ENCODE measurements at places on chromosomes 13 and 19.

- no peak for DNase-seq
Observed at GRCh38 chr13:30165796-30166195, 141.6 kb downstream of the KATNAL1 start.

DNA sequence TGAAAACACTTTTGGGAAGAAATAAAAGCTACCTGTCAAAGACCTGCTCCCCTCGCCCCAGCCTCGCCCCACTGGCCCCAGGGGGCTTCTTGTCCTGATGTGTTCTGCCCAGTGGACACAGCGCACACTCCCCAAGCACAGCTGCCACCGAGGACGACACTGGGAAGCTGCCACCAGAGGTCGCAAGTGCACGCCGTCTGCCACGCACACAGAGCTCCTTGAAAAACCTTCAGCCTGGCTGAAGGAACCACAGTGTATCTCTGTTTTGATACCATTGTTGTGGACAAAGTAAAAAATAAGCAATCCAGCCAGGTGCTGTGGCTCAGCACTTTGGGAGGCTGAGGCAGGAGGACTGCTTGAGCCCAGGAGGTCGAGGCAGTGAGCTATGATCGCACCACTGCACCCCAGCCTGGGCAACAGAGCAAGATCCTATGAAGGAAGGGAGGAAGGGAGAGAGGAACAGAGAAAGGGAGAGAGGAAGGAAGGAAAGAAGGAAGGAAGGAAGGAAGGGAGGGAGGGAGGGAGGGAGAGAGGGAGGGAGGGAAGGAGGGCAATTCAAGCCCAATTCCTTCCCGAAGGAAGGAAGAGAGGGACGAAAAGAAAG, 57.3 kb downstream of the CEBPG start:
- peak; percentile 53 for DNase-seq

DNA sequence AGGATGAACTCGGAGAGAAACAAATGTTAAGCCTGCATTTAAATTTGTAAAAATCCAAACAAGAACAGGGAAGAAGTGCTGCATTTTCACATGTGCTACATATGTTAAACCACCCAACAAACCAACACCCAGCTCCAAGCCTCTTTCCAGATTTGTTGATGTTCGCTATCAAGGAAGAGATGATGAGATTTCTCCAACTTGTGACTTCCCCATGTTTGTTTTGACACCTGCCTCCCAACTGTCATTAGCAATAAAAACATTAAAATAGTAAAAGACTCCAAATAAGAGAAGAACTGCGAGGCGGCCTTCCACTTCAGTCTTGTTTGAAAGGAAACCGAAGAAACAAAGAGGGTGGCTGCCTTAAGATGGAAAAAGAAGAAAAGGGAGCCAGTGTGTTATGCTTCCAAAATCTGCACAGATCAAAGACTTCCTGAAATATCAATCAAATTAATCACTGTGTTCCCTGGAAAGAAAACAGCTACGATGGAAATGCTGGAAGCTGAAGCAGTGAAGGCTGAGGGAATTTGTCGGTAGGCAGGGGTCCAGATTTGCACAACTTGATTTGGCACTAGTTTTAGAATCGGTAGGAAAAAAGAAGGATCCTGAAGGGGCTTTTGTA, 14.0 kb upstream of the GGACT start:
- DNase-seq, result no peak

DNA sequence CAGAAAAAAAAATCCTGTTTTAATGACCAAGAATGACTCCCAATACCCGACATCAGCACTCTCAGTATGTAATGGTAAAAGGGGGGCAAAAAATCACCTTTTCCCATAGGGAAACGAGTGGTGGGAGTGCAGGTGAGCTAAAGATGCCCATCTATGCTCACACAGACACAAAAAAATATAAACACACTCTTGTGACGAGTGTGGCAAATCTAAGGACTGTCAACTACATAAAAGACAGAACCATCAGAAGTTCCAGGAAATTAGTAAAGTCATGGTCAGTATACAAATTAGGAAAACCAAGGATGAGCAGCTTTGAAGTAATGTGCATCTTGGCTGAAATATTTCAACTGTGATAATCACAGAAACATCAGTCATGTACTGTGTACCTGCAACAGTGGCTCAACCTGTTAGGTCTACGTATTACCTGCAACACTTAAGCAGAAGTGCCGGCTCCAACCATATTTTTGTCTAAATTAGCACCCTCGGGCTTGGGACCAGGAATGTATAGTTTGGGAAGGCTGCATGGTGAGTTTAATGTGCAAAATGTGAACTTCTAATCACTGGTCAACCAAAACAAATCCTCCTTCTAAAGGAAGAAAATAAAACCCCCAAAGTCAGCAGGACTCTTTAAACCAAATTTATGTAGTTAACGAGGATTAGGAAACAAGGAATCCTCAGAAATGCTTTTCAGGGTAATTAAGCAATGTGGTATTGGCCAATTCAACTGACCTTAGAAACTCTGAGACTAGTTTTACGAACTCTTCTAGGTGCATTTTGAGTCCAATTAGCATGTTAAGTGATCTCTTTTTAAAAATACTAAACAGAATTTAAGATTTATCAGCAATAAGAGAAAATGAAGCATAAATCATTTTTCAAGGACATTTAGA, 24.3 kb downstream of the ANKRD10 start:
- DNase-seq, result no peak

GRCh38 chr13:49220856-49221589, 885 bp downstream of the MLNR start:
- DNase-seq, result no peak

GRCh38 chr13:51758691-51759090, 45.3 kb downstream of the DHRS12 start:
- DNase-seq, result no peak

- DNase-seq, result no peak
Observed at GRCh38 chr13:23320926-23321534, 112.5 kb downstream of the SACS start.

DNA sequence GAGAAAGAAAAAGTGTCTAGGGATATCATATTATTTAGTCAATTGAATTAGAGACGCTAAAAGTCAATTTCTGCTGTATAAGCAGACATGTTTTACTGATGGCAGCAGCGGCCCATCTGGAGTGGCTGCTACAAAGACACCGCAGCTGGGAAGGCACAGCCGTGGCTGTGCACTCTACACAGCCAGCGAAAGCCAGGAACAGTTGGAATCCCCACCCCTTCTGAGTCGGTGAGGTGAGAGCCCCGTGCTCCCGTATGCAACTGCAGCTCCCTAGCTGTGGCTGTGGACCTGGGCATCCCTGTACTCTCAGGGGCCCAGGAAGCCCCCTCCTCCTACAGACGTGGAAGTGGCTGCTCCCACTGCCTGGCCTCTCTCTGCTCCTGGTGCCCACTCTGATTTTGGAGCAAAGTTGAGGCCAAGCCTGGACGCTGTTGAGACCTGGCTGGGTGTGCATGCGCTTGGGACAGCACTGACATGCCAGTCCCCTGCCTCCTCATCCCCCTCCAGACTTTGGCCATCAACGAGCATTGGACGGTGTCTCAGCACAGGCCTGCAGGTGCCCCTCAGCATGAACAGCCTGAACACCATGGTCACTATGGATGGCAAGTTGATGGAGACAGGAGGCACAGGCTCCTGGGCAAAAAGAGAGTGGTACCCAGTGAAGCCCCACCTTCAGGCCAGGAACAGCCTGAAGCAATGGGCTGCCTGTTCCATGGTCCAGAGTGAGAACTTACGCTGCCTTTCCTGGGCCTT, 944.0 kb upstream of the MIR17HG start:
- no peak for DNase-seq

GRCh38 chr13:97335488-97336134, 98.4 kb upstream of the RAP2A start:
- no peak for DNase-seq

DNA sequence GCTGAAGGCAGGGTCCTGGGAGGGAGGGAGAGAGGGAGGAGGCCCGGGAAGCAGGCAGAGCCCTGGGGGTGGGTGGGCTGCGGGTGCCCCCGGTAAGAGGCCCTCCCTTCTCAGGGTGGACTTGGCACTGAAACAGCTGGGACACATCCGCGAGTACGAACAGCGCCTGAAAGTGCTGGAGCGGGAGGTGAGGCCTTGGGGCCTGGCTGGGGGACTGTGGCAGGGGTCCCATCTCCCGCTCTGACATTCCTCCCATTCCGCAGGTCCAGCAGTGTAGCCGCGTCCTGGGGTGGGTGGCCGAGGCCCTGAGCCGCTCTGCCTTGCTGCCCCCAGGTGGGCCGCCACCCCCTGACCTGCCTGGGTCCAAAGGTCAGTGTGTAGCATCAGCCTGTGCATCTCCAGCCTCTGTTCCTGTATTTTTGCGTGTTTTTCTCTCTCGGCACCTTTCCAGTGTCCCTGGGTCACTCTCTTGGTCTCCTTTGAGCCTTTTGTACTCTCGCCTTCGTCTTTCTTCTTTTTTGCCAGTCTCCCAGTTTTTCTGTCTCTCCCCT, 53.4 kb downstream of the TRPM4 start:
- no peak for DNase-seq

- DNase-seq, result no peak
Observed at GRCh38 chr13:112895521-112896465, 73.2 kb upstream of the MCF2L start.

DNA sequence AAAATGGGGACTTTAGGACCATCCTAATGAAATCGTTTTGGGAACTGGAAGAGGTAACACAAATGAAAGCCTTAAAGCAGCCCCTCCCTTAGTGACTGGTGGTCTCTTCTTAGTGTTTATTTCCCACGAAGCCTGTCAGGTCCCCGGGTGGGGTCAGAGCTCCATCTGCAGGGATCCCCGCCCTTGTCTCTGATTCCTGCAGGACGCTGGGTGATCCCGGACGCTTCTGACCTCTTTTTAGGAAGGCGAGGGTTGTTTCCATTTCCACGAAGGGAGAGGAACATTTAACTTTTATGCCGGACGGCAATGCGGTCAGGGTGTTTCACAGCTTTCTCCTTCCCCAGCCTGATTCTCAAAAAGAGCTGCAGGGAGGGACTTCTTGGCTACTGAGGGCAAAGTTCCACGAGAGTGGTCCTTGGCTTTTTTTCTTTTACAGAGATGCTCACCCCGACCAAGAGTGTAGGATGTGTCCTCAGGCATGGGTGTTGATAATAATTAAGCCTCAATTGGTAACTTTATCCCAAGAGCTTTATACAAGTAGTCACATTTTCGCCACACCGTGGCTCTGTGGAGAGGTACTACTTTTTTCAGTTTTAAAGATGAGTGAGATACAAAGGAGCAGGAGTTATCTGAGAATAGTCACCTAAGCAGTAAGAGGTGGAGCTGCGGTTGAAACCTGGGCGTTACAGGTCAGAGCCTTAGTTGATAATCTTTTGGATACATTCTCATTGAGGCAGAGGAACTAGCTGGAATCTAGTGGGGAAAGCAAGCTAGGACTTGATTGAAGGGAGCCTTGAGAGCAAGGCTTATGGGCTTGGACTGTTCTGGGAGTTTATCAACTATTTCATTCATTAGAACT, 813 bp downstream of the ZNF284 start:
- no peak for DNase-seq

GRCh38 chr13:23202383-23202782, 21.6 kb downstream of the SGCG start:
- no peak for DNase-seq

- no peak for DNase-seq
Observed at GRCh38 chr13:112331675-112332074, 44.5 kb upstream of the SPACA7 start.

DNA sequence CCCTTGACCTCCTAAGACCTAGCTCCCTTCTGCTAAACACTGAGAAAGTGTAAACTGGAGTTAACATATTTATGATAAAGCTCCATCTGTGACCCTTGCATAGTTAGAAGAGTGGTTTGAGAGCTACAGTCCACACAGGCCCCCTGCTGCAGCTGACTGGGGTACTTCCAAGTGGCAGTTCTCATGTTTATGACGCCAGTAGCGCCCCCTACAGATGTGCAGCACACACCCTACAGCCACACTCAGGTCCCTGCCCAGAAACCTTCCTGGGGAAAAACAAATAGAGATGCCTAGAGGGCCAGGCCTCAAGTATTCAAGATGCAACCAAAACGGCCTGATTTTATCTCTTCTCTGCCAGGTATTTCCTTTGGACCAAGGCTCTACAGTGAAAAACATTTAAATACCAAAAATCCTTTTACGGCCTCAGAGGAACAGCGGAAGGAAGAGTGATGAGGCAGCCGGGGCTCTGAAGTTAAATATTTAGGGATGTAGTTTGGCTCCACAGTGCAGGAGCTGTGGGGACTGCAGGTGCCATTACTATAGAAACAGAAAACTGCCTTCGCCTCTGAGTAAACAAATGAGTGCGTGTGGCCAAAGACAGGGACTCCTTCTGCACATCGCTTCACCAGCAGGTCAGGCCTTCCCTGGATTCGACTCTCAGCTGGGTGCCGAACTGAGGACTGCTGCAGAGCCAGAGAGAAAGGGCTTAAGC, 553.1 kb downstream of the EFNB2 start:
- DNase-seq, result no peak

DNA sequence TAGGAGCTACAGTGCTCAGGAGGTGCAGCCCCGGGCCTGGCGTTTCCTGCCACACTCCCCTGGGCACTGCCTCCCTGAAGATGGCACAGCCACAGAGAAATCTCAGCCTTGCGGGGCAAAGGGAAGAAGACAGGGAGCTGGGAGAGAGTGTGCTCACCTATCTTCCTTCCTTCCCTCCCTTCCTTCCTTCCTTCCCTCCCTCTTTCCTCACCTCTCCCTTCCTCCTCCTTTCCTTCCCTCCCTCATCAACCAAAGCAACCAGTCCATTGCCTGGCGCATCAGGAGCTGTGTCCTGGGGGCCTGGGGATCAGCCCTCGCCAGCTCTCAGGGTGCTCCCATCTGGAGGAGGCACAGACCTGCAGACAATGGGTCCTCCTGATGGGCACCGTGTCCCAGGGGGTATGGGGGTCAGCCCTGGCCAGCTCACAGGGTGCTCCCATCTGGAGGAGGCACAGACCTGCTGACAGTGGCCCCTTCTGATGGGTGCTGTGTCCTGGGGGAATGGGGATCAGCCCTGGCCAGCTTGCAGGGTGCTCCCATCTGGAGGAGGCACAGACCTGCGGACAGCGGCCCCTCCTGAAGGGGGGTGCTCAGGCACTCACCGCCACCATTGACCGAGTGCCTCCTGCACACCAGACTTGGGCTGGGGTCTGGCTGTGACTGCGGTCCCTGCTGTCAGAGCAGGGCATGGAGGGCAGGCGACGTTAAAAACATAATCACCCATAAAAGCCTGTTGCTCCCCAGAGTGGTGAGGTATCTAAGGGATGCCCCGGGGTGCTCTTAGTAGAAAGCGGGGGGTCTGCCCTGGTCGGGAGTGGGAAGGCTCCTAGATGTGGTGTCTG, 120.2 kb downstream of the URI1 start:
- no peak for DNase-seq

GRCh38 chr19:3614858-3615505, 8.3 kb upstream of the TBXA2R start:
- DNase-seq, result no peak

All from central memory CD4-positive, alpha-beta T cell (primary cell).